ENCODE measurements at places on chromosomes 5 and 9.
A peak's percentile ranks its signal among the peaks of the same experiment; 100 is the strongest.

- peak; percentile 31 for DNase-seq
These were observed at the start of gene ZFP2 for GRCh38 chr5:178895615-178896571. TSS of gene ZFP2 (plus strand) at chr5:178895913. CDS start at chr5:178931314, 35,401 bp downstream.

DNA sequence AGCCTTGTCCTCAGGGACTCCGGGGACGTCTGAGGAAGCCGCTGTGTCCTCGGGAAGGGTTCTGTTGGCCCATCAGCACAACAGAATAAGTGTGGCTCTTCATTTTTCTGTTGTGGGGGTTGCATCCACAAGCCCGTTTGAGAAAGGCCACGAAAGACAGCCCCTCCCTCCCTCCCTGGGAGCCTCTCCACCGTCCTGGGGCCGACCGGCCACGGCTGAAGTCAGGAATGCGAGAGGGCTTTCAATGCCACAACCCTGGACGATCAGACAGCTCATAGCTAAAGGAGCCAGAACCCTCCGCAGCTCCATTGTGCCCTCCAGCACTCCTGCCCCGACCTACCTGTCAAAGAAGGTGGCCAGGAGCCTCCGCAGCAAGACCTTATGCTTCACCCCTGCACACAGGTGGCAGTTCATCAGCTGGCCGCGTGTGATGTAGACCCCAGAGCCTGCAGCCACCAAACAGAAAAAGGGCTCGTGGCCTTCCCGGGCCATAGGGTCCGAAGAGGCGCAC lies 52.4 kb upstream of the UBAC1 start:
- DNase-seq = no peak

GRCh38 chr5:33891788-33892619 lies at the start of gene ADAMTS12:
TSS of gene ADAMTS12 (minus strand) at chr5:33891990. CDS start at chr5:33891856, 134 bp downstream.
- no peak for DNase-seq

- no peak for DNase-seq
These were observed 102.1 kb upstream of the RANBP3L start for GRCh38 chr5:36403632-36404311.

- DNase-seq = no peak
These were observed 4.2 kb upstream of the UGT3A2 start for GRCh38 chr5:36070687-36071571.

DNA sequence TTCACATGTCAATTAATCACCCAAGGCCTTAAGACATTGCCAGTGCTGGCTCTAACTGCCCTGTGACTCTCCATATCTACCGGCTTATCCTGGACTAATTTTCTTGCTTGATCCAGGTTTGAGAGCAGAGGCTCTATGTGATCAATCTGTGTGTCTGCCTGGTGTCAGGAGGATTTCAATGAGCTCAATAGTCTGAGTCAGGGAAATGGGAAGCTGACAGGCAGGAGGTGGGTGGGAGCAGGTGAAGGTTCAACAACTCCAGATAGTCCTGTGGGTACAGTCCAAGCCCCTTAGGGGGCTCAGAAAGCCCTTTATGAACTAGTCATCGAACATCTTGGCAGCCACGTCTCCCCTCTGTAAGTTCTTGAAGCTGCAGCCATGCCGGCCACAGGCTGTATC lies 72.2 kb downstream of the SHB start:
- no peak for DNase-seq

- no peak for DNase-seq
These were observed 198.2 kb downstream of the SAXO1 start for GRCh38 chr9:18834740-18835361.

DNA sequence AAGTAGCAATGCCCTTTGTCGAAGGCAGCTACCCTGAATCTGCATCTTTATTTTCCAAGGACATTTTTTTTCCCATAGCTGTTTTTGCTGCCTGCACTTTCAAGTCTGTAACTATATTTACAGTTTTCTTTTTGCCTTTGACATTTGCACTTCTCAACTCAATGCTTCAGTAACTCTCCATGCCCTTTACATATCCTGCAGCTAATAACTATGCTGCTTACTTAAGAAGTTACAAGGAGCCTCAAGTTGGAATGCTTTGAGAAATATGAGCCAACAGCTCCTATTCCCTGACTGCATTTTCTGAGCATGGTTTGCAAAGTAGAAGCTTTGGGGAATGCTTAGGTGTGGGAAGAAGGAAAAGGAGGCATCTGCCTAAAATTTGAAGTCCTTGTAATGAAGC lies 194.8 kb upstream of the TRPC7 start:
- peak; percentile 12 for DNase-seq

GRCh38 chr9:74973714-74974113 lies 21.0 kb upstream of the C9orf40 start:
- DNase-seq = no peak

DNA sequence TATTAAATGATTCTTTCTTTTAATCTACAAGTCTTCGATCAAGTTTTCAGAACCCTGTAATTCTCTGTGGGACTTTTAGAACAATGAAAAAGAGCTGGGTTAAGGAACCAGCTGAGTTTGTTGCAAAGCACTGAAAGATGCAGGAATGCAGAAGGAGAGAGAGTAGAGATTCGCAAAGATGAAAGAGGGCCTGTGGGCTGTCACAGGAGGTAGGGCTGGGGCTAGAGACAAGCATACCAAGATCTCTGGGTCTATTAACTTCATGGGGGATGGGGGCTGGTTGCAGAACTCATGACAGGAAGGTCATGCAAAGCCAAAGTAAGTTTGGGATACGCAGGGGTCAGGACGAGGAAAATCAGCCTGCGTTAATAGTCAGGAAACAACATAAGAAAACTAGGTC lies 81.8 kb downstream of the LURAP1L start:
- DNase-seq = no peak

DNA sequence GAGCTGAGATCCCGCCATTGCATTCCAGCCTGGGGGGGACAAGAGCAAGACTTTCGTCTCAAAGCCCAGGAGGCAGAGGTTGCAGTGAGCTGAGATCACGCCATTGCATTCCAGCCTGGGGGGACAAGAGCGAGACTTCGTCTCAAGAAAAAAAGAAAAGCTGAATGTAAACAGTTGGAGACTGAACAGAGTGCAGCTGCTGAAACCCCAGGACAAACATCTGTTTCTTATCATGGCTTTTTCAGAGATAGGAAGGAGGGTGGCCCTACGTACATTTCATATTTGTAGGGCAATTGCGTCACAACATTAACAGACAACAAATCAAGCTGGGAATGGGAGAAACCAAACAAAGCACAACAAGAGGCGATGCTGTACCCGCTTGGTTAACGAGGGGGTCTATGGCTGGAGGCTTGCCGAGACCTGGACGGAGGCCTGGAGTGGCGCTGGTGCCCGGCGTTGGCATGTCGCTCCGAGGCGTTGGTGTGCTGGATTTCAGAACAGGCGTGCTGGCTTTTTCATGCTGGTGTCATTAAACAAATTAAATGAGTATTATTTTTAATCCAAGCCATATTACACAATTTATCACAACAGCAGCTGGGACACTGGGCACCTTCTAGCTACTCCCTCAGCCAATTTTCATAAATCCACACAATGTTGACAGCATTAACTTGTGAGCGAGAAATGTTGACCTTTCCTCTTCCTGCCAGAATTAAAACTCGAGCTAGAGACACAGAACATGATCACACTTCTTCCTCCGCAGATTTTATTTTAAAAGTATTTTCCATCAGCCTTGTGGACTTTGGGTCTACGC lies 76.1 kb downstream of the TLE1 start:
- peak; percentile 72 for DNase-seq

GRCh38 chr9:35935261-35935660 lies 22.7 kb downstream of the OR2S2 start:
- no peak for DNase-seq

DNA sequence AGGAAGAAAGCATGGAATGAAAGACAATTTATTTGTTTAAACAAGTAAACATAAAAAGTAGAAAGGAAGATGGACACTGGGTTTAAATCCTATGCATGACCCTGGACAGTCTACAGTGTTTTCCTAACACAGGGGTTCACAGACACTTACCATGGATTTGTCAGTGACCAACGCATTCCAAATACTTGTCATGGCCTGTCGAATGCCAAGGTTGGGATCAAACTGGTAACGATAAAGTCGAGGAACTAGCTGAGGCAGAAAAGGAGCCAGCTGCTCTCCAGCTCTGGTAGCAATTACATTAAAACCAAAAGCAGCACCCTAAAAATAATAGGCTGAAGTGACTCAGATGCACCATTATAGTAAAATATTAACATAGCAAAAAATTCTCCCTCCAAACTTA lies 59.4 kb upstream of the OR2K2 start:
- no peak for DNase-seq

GRCh38 chr5:122126177-122126755 lies 3.1 kb upstream of the ZNF474 start:
- DNase-seq = no peak

DNA sequence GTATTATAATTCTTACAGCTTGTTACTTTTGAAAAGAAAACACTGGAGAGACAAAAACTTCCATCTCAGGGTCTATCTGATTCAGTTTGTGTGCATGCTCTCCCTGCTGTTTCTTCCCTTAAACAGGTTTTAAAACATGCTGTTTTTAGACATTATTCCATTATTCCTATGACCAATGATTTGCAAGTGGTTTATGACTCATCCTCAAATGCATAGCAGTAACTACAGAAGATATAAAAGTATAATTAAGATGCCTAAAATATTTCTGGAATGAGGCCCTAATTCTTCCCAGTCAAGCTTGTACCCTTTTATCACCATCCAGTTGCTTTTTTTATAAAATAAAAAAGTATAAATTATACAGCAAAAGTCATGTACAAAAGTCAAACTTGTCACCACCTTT lies 3.7 kb downstream of the DTWD2 start:
- no peak for DNase-seq

DNA sequence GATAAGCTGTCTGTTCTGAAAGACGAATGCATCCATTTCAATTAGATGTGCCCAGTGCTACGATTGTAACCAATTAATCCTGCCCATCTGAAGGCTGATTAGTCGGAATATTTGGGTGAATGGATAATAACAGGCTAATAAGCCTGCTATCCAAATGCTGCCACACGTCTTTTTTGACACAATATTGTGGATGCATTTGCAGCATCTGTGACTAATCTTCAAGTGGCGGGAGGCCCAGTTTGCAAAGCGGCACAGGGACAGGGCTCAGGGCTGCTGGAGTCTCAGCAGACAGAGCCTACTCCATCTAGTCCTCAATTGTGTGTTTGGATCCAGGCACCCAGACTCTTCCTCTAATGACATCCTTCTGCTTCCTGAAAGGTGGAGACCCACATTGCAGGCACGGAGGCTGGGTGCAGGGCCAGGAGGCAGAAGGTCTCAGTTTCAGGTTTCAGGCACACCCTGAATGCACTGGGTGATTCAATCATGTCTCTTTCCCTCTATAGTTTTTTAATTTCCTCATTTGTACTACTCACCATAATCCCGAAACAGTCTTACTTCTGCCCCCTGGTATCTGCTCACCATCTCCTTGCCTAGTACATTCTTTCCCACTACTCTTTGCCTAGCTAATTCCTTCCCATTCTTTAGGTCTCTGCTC lies 169.6 kb downstream of the ASTN2 start:
- DNase-seq = no peak

DNA sequence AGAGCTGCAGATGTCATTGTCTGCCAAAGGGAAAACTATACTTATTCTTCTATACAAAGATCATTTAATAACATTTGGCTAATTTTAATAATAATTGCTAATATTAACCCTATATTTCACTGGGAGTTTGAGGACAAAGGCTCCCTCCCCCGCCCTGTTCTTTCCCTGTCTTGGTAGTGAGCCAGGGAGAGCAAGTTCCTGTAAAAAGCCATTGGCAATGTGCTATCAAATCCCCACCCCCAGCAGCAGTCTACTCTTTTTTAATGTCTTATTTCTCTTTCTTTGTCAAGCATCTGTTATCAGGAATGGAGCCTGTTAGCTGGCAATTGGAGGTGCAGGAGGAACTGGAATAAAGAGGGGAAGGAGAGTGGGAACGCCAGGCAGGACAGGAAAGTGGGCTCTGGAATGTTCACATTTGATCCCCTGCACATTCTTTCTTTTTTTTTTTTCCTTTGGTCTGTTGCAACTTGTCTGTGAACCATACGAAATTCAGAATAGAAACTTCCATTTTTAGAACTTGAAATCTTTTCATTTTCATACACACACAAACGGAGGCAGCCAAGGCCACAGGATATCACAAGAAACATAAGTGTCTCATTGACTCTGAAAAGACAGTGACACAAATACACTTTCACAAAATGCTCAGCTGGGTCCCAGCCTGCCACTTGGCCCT lies 664.8 kb upstream of the ZNF608 start:
- peak; percentile 32 for DNase-seq

GRCh38 chr9:124257070-124257843 lies 492 bp upstream of the NEK6 start:
- DNase-seq = no peak

GRCh38 chr5:55258339-55258738 lies 24.9 kb upstream of the CCNO start:
- no peak for DNase-seq

GRCh38 chr5:143233031-143233430 lies 170.5 kb downstream of the NR3C1 start:
- no peak for DNase-seq

GRCh38 chr9:100492952-100493351 lies 20.0 kb downstream of the TMEFF1 start:
- no peak for DNase-seq

DNA sequence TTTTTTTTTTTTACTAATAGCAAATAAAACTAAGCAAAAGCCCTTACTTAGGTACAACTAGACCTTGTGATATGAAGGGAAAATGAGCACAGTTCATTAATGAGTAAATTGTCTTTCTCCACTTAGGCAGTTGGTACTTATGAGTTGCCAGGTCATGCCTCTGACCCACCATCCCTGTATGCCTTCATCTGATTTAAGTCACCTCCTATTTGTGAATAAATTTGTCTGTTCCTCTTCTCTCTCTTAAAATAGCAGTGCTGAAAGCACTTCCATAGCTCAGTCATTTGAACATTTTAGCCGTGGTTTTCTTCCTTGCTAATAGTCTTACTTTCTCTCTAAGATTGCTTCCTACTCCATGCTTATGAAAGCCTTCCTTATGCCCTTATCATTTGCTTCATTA lies 61.4 kb downstream of the SLC44A1 start:
- DNase-seq = no peak

GRCh38 chr5:168746893-168747640 lies 167.9 kb upstream of the PANK3 start:
- DNase-seq = no peak

GRCh38 chr5:119322948-119323537 lies 32.8 kb upstream of the TNFAIP8 start:
- DNase-seq = no peak

Measured in right renal cortex interstitium (tissue), 3 donors.